Hematopoietic multipotent progenitor cell treated with erythropoietin and hydrocortisone succinate and interleukin-3 and kit ligand, for 8 days (in vitro differentiated cells): ENCODE measurements at places on chromosomes 7 and 10.

DNA sequence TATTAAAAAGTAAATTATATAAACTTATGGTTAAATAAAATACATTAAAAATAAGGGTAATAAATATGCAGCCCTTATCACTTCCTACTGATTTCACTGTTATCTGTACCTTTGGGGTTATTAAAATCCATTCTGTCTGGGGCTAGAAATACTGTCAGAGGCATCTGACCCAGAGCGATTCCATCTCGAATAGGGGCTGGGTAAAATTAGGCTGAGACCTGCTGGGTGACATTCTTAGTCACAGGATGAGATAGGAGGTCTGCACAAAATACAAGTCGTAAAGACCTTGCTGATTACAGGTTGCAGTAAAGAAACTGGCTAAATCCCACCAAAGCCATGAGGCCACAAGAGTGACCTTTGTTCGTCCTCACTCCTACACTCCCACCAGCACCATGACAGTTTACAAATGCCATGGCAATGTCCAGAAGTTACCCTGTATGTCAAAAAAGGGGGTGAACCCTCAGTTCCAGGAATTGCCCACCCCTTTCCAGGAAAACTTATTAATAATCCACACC lies 77.6 kb downstream of the COBL start:
- DNase-seq = no peak

DNA sequence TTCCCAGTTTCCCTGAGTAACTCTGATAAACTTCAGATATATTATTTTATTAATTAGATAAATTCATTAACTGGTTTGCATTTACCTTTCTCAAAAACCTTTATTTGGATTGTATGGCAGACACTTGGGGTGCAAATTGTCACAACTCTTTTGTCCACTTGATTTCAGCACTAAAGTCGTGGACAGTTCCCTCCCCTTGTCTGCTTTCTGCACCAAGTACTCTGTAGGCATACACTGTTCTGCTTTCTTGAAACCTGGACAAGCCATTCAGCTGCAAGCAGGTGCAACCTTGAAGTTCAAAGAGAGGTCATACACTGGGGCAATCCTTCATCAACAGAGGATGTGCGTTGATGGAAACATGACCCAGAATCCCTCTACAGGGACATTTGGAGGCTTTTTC lies 162.9 kb downstream of the ARL5B start:
- peak; percentile 8 for DNase-seq

- no peak for DNase-seq
These were observed 112.2 kb downstream of the TES start for GRCh38 chr7:116322541-116322940.

DNA sequence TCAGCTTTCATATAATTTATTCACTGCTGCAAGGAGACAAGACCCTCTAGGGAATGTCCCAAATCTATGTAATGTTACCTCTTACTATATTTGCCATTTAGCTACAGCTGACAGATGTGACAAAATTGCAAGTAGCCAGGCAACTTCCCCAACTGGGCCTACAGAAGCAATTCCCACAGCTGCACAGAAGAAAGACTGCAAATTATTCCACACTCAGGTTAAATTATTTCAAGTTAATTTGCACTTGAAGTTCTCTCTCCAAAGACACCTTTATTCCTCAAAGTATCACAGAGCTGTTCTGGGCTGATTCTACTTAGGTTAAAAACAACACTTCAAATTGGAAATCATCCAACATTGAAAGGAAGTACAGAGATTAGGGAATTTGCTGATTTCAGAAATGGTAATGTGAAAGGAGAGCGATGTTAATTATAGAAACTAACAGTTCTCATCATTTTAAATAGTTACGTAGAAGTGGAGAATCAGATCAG lies 133.6 kb downstream of the THSD7A start:
- DNase-seq = no peak

DNA sequence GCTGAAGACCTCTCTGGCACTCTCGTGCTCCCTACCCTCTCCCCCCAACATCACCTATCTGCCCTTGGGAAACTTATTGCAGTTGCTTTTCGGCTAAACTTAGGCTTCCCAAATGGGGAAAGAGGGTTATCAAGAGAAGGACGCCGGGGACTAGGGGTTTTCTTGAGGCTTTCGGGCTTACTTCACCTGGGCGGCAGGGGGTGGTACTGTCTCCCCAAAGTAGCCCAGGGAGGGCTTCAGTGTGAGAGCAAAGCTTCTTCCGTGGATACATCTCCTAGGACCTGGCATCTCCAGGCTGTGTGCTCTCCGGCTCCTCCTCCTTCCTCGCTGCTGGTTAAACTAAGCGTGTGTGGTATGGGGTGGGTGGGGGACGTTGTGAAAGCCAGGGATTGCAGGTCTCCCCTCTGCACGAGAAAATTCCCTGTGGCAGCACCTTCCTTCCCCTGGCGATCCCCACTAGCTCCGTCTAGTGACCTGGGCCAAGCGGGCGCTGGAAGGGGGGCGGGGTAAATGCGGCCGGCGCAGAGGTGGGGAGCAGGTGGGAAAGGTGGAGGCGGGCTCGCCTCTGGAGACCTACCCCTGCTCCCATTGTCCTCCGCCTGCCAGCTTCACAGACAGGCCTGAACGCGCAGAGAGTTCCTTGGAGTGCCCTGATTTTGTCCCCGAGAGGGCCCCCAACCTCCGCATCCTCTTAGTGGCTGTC lies 1.1 kb downstream of the PLXDC2 start:
- peak; percentile 6 for DNase-seq

DNA sequence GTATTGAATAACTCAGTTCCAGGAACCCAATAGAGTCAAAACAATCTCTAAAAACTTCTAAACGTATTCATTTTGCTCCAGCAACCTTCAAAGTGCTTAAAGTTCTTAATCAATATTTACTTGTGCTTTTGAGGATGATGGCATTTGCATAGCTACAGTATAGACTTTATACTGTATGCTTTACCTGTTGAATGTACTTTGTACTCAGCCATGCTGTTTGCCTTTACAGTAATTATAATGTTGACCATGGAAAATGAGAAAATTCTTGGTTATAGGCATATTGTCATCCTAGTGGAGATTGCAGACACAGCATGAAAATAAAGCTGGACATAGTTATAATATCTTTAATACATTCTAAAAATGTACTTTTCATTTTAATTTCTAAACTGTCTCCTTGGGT lies 762.7 kb upstream of the PHF14 start:
- no peak for DNase-seq
